BE2C (cell line): ENCODE measurements at places on chromosomes 7 and 10.

- DNase-seq, result no peak
Observed at GRCh38 chr10:17547060-17547459, 70.1 kb downstream of the HACD1 start.

DNA sequence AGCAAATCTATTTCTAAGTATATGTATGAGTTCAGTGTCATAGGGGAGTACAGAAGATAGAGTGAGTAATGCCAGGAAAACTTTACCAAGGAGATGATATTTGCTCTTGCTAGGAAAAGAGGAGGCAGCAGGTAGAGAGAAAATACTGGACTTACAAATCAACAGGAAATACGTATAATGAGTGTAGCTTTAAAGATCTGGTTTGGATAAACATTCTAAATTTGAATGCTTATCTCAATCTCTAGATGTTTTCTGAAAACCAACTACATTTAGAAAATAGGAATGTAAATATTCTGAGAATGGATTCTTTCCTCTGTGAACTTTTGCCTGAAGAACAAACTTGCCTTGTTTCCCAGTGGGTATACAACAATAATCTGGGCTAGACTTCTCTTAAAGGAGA lies 46.9 kb upstream of the GNAI1 start:
- DNase-seq, result no peak

GRCh38 chr10:42769673-42770072 lies 12.9 kb upstream of the BMS1 start:
- peak; percentile 66 for DNase-seq

- no peak for DNase-seq
Observed at GRCh38 chr10:112649006-112649821, 202.2 kb downstream of the VTI1A start.

- DNase-seq, result no peak
Observed at GRCh38 chr7:7944619-7945282, 23.8 kb upstream of the GLCCI1 start.

GRCh38 chr7:66815951-66816350 lies 75.4 kb downstream of the RABGEF1 start:
- no peak for DNase-seq

GRCh38 chr10:127577376-127578258 lies 28.5 kb downstream of the NPS start:
- DNase-seq, result no peak

DNA sequence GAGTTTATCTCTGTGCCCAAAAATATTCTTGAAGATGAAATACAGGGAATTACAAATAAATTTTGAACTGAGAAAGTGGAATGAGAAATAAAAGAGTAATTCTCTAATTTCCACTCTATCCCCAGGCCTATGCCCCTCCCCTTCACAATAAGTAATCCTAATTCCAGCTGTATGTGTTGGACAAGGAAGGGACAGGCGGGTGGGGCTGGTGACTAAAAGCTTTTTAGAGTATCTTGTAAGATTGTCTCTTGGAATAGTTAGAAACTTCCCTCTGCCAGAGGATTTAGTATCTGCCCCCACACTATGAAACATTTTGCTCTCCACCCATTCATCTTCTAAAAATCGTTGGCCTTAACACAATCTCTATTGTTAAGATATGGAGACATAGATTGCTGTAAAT lies 199.2 kb downstream of the MBL2 start:
- no peak for DNase-seq

- DNase-seq, result no peak
Observed at GRCh38 chr10:22475651-22476600, 130.6 kb downstream of the SPAG6 start.

DNA sequence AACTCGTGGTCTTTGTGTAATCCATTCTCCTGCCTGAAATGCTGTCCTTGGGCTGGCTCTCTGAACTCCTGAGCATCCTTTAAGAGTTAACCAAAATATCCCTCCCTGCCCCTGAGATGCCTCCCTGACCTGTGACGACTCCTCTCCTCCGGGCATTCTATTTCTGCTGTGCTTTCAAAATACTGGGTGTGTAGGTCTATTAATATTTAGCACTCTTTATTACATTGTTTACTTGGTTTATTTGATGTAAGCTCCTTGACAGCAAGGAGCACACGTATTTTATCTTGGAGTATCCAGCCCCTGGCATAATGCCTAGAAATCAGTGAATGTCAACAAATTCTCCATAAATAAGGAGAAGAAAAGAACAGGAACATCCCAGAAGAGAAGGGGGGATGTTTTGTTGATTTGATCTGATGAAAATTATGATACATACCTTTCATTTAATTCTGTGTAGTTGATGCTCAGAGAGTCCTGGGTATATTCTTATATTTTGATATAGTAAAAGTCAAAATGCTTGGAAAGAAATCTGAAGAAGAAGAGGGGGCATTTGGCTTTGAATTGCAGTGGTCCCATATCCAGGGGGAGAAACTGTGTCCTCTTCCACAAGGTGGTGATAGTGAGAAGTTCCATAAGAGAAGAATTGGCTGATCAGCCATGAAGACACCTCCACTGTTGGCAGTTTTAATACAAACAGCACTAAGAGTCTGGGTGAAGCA lies 107.7 kb upstream of the MPP7 start:
- no peak for DNase-seq

DNA sequence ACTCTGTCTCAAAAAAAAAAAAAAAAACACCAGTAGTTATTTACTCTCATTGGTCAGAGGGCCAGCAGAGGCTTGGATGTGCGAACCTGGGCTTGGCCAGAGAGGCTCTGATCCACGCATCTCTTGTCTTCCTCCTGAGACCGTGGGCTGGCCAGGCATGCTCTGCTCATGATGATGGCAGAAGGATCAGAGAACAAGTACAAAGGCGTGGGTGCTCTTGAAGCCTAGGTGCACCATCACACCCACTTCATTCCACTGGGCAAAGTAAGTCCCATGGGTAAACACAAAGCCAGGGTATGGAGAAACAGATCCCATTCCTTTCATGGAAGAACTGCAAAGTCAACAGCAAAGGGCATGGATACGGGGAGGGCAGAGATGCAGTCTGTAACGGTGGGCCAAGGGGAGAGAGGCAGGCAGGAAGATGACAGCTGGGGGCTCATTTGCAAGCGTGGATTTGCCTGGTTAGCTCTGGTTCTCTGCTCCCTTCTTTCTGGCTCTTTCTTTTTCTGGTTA lies 128.2 kb upstream of the SDK1 start:
- DNase-seq, result no peak

- no peak for DNase-seq
Observed at GRCh38 chr7:80225361-80225760, 90.7 kb downstream of the GNAI1 start.

- no peak for DNase-seq
Observed at GRCh38 chr7:90841759-90842429, 245.8 kb downstream of the CDK14 start.

GRCh38 chr10:133530506-133530905 lies 3.3 kb downstream of the CYP2E1 start:
- no peak for DNase-seq

DNA sequence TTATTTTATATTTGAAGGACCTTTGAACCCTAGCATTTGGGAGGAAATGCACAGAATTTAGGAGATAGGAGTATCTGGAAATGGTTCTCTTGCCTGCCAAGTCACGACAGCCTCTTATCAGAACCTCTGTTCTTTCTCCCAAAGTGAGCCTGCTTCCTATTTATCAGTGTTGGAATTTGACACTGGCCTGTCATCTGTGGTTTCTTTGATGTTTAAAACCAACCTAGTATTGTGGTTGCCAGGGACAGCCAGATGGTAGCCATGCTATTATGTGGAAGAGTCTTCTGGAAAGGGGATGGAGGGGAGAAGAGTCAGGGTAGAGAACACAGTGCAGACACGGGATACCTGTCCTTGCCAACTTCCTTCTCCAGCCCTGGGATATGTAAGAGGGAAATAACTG lies 21.1 kb downstream of the ZNF282 start:
- DNase-seq, result no peak

GRCh38 chr10:119233821-119234220 lies 26.4 kb downstream of the GRK5 start:
- DNase-seq, result no peak

GRCh38 chr10:72754275-72755032 lies 62.5 kb downstream of the MCU start:
- no peak for DNase-seq

- peak; percentile 60 for DNase-seq
Observed at GRCh38 chr10:132397036-132397541, at the start of gene PWWP2B. Gene PWWP2B (plus strand): TSS chr10:132397200. CDS start chr10:132397227, 27 bp downstream.

GRCh38 chr10:48780341-48780740 lies 95.7 kb downstream of the WDFY4 start:
- no peak for DNase-seq

DNA sequence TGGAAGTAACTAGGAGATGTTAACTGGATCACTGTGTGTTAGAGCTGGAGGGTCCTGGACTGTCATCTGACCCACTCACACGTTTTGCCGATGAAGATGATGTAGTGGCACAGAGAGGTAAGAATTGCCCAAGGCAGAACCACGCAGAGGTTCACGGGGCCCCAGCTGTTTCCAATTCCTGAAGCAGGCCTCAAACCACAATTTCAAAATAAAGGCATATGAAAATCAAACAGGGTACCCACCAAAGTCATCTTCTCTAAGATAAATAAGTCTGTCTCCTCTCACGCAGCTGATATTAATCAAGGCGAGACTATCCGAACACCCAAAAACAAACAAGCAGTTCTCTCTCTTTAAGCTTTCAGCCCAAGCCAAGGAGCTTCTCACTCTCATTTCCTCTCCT lies 113.3 kb upstream of the JCAD start:
- no peak for DNase-seq

- DNase-seq, result peak; percentile 31
Observed at GRCh38 chr10:116891208-116891607, 41.9 kb downstream of the ENO4 start.

GRCh38 chr7:41247143-41247865 lies 455.6 kb downstream of the INHBA start:
- no peak for DNase-seq

- no peak for DNase-seq
Observed at GRCh38 chr10:58508316-58508715, 4.4 kb upstream of the BICC1 start.

- no peak for DNase-seq
Observed at GRCh38 chr7:142134909-142135308, 23.4 kb downstream of the MGAM2 start.

DNA sequence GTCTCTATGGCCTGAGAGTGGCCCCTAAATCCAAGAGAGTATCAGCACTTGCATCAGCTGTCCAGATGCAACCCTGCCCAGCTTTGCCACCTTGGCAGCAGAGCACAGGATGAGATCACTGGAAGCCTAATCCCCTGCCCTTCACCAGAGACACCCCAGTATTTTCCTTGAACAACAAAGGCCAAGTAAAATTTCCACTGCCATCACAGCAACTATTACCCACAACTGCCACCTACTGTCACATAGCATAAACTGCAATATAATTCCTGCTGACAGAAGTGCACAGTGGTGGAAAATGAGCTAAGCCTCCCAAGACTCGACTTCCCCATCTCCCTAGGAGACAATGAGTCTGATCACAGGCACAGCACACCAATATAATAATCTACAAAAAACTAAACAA lies 462.8 kb upstream of the ZWINT start:
- DNase-seq, result no peak

GRCh38 chr7:107304063-107304462 lies 135.3 kb downstream of the HBP1 start:
- DNase-seq, result no peak

DNA sequence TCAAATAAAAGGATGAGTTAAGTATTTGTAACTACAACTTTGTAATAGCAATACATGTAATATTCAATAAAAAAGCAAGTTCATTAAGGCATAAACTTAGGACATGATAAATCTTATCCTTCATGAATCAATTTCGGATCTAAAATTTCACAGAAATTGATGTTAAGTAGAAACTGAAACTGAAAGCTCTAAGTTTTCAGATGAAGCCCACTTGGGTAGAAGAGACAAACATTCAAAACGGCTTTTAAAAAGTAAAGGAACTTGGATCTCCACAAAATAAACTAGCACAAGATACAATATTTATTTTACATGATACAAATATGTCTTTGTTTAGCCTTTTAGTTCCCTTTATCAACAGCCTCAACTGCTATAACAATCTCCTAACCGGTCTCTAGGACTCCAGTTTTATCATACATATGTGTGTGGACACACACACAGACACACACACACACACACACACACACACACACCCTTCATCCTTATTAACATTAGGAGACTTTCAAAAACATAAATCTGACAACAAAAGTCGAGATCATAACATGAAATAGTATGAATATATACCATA lies 83.7 kb downstream of the USP6NL start:
- no peak for DNase-seq

DNA sequence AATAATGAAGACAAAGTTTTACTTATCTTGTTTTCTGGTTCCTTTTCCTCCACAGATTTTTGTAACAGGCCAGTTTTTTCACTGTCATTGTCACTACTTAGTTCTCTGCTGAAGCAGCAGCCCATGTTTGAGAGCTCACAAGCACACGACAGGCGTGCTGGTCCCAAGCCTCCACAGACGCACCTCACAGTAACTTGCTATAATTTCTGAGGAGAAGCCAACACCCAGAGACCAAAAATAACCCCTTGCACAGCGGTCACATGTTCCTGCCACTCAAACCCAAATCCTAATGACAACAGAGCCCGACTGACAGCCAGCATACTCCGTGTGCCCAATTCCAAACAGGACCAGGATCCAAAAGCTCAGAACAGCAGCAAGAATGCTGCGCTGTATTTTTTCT lies 58.5 kb downstream of the LARP4B start:
- DNase-seq, result no peak

- DNase-seq, result no peak
Observed at GRCh38 chr7:85341121-85341520, 154.3 kb upstream of the SEMA3D start.

GRCh38 chr10:102868911-102869257 lies 386 bp upstream of the AS3MT start:
- no peak for DNase-seq

DNA sequence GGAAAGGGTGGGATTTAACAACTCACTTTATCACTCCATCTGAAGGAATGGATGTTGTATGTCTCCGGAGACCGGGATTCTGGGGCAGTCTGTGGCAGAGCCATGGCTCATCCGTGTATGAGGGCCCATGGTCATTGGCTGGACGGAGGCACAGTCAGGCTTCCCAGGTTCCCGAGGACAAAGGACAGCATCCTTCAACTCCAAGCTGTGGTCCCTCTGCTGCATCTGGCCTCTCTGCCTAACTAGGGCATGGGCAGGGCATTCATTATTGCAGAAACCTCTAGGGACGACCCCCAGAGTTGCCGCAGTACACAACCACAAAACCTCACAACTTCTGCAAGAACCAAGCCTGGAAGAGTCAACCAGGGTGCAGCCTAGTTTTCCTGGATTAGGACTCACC lies 525.2 kb downstream of the GLRX3 start:
- DNase-seq, result no peak

DNA sequence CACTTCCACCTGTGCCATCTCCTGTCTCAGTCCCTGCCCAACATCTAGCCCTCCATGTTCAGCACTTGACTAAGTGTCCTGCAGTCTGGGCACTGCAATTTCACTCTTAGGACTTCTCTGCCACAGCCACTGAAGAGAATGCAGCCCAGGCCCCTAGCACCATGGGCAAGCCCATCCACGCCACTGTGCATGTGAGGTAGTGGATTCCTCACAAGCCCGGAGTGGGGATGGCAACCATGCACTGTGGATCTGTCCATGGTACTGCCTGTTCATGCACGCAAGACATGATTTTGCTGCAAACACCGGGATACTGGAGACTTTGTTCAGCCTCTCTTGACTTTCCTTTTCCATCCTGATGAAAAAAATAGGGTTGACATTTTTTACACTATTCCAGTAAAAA lies 12.3 kb downstream of the DDC start:
- DNase-seq, result no peak
